T-helper 17 cell (primary cell): ENCODE measurements at places on chromosomes 5 and 9. TPM values are rescaled to one million over a fixed set of nuclear protein-coding genes. Genes with fewer than 3 reads are reported as not detected.

GRCh38 chr5:180112181-180112861 is 40.8 kb upstream of the RNF130 start:
- no peak overlapping the region for H3K4me3 ChIP-seq
- H3K27ac ChIP-seq: no peak overlapping the region
- no peak for DNase-seq
- peaks cover 4% of the 10 kb centered on the region for H3K27me3 ChIP-seq
- H3K4me1 ChIP-seq: no peaks in the 10 kb centered on the region

DNA sequence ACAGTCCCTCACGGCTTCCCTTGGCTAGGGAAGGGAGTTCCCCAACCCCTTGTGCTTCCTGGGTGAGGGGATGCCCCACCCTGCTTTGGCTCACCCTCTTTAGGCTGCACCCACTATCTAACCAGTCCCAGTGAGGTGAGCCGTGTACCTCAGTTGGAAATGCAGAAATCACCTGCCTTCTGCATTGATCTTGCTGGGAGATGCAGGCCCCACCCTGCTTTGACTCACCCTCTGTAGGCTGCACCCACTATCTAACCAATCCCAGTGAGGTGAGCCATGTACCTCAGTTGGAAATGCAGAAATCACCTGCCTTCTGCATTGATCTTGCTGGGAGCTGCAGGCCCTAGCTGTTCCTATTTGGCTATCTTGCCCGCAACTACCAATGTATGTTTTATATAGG is 44.7 kb downstream of the CCL28 start:
- H3K27ac ChIP-seq: no peak overlapping the region
- H3K4me1 ChIP-seq: no peaks in the 10 kb centered on the region
- no peak overlapping the region for H3K4me3 ChIP-seq
- no peak for DNase-seq
- H3K27me3 ChIP-seq: no peaks in the 10 kb centered on the region
- no peaks in the 10 kb centered on the region for H3K36me3 ChIP-seq

The MYOZ3 gene
- not detected for total RNA-seq

The ALDOB gene
- total RNA-seq: not detected

DNA sequence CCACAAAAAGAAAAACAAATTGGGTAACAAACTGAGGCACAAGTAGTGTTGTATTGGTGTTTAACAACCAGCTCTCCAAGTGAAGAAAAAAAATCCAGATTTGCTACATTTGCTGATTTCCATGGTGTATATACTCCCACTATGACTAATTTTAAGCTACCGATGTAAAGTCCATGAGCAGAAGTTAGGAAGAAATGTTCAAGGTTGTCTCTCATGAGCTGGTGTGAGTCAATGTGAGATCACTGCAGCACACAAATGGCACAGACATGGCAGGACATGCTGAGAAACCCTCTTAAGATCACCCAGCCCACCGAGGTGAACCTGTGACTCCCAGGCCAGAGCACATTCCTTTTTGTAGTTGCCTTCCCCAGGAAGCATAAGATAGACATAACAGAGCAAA is 36.2 kb downstream of the SLC44A1 start:
- no peaks in the 10 kb centered on the region for H3K27me3 ChIP-seq
- H3K36me3 ChIP-seq: peaks cover 7% of the 10 kb centered on the region
- DNase-seq: no peak
- H3K4me1 ChIP-seq: peaks cover 12% of the 10 kb centered on the region

GRCh38 chr5:95909738-95910137 is 51.9 kb downstream of the ELL2 start:
- peak overlapping the region; percentile 32 for H3K27ac ChIP-seq
- H3K36me3 ChIP-seq: peaks cover 6% of the 10 kb centered on the region
- no peaks in the 10 kb centered on the region for H3K27me3 ChIP-seq
- no peak overlapping the region for H3K4me3 ChIP-seq

- peaks cover 7% of the 10 kb centered on the region for H3K27me3 ChIP-seq
- H3K27ac ChIP-seq: no peak overlapping the region
- no peaks in the 10 kb centered on the region for H3K4me1 ChIP-seq
- no peak overlapping the region for H3K4me3 ChIP-seq
Observed at GRCh38 chr5:150257424-150257823, 32.1 kb downstream of the CAMK2A start.

DNA sequence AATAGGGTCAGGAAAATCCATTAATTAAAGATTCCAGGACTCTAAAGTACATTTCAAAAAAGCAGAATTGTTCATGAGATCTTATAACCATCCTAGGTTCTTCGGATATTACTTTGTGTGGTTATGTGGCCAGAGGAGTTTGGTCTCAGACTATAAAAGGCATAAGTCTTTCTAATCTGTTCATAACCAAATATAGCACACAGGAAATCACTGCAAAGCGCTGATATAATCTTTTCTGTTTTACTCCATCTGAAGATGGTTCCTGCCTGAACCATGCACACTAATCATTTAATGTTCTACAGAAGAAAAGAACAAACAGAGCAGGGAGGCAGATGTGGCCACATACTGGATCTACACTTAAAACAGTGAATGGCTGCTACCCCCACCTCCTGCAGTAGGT is 182.8 kb downstream of the SEMA5A start:
- H3K36me3 ChIP-seq: no peaks in the 10 kb centered on the region
- no peaks in the 10 kb centered on the region for H3K4me1 ChIP-seq
- no peak for DNase-seq
- H3K4me3 ChIP-seq: no peak overlapping the region
- H3K27me3 ChIP-seq: no peaks in the 10 kb centered on the region

DNA sequence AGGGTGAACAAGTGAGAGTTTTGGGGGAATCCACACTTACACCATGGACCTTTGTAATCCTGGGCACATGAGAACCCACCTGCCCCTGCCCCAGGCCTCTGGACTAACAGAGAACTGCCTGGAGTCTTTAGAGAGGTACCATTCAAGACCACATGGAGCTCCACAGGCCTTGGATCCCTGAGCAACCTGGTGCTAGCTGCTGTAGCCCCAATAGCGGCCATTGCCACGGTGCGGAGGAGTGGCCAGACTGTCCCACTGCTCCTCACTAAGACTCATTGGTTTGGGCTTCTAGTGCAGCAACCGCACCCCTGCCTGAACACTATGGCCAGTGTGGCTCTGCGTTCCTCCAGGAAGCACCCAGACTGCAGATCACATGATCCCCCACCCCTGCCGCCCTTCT is 45.8 kb downstream of the OSMR start:
- H3K27ac ChIP-seq: no peak overlapping the region
- H3K4me1 ChIP-seq: no peaks in the 10 kb centered on the region
- H3K27me3 ChIP-seq: peaks cover 34% of the 10 kb centered on the region
- H3K4me3 ChIP-seq: no peak overlapping the region
- H3K36me3 ChIP-seq: peaks cover 2% of the 10 kb centered on the region

- H3K4me1 ChIP-seq: peaks cover 11% of the 10 kb centered on the region
- peaks cover 2% of the 10 kb centered on the region for H3K36me3 ChIP-seq
- H3K4me3 ChIP-seq: peak overlapping the region; percentile 21
- DNase-seq: no peak
- peaks cover 38% of the 10 kb centered on the region for H3K27me3 ChIP-seq
Observed at GRCh38 chr9:73023025-73023541, 70.2 kb upstream of the ALDH1A1 start.

GRCh38 chr9:121261107-121261460 is 6.9 kb upstream of the GSN start:
- no peak overlapping the region for H3K4me3 ChIP-seq
- H3K27ac ChIP-seq: no peak overlapping the region
- H3K36me3 ChIP-seq: peaks cover 3% of the 10 kb centered on the region
- peaks cover 8% of the 10 kb centered on the region for H3K27me3 ChIP-seq
- no peak for DNase-seq

- peaks cover 2% of the 10 kb centered on the region for H3K4me1 ChIP-seq
- H3K36me3 ChIP-seq: no peaks in the 10 kb centered on the region
- H3K27ac ChIP-seq: no peak overlapping the region
- DNase-seq: no peak
- H3K27me3 ChIP-seq: peaks cover 35% of the 10 kb centered on the region
- H3K4me3 ChIP-seq: no peak overlapping the region
Observed at GRCh38 chr9:121786543-121786948, 135.1 kb downstream of the DAB2IP start.

GRCh38 chr5:31225118-31225517 is 31.6 kb downstream of the CDH6 start:
- no peak for DNase-seq
- H3K36me3 ChIP-seq: no peaks in the 10 kb centered on the region
- H3K27me3 ChIP-seq: no peaks in the 10 kb centered on the region

GRCh38 chr9:135056541-135056940 is 30.9 kb upstream of the OLFM1 start:
- no peaks in the 10 kb centered on the region for H3K4me1 ChIP-seq
- H3K27me3 ChIP-seq: peaks cover 50% of the 10 kb centered on the region
- DNase-seq: no peak
- no peak overlapping the region for H3K4me3 ChIP-seq
- H3K27ac ChIP-seq: no peak overlapping the region

- peaks cover 60% of the 10 kb centered on the region for H3K27me3 ChIP-seq
- peaks cover 3% of the 10 kb centered on the region for H3K36me3 ChIP-seq
- peaks cover 5% of the 10 kb centered on the region for H3K4me1 ChIP-seq
- DNase-seq: no peak
Observed at GRCh38 chr9:93979721-93980120, 24.6 kb upstream of the BARX1 start.

DNA sequence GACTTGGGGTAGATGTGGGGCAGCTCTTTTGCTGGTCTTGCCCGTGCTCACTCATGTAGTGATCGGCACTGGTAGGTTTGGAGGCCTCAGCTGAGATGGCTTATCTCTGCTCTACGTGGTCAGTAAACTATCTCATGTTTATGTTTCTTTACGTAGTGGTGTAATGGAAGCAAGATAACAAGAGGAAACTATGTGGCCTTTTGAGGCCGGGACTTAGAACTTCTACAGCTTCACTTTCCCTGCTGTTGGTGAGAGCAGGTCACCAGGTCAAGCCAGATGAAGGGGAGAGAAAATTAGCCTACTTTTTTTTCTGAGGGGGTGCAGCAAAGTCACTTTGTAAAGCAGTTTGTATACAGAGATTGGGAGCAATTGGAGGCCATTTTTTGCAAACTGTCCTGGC is 8.5 kb downstream of the FOCAD start:
- H3K4me3 ChIP-seq: no peak overlapping the region
- H3K4me1 ChIP-seq: peaks cover 6% of the 10 kb centered on the region
- DNase-seq: no peak
- peaks cover 4% of the 10 kb centered on the region for H3K36me3 ChIP-seq

The KLF4 gene
- 55.3 TPM for total RNA-seq

The CXCL14 gene
- not detected for total RNA-seq

DNA sequence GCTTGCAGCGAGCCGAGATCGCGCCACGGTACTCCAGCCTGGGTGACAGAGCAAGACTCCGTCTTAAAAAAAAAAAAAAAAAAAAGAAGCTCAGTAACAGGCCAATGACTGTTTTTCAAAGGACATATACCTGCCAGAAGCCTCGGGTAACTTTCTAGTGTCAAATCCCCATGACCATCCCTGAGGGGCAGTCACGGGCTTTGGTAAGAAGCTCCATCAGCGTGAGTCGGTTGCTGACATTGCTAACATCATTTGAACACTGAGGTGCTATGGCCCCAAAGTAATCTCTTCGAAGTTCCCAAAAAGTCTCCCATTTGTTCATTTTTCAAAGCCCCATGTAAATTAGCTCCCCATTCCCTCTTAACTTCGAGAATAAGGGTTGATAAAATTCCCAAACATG is 11.6 kb downstream of the NAIP start:
- DNase-seq: no peak
- H3K27ac ChIP-seq: no peak overlapping the region
- no peak overlapping the region for H3K4me3 ChIP-seq
- no peaks in the 10 kb centered on the region for H3K4me1 ChIP-seq

DNA sequence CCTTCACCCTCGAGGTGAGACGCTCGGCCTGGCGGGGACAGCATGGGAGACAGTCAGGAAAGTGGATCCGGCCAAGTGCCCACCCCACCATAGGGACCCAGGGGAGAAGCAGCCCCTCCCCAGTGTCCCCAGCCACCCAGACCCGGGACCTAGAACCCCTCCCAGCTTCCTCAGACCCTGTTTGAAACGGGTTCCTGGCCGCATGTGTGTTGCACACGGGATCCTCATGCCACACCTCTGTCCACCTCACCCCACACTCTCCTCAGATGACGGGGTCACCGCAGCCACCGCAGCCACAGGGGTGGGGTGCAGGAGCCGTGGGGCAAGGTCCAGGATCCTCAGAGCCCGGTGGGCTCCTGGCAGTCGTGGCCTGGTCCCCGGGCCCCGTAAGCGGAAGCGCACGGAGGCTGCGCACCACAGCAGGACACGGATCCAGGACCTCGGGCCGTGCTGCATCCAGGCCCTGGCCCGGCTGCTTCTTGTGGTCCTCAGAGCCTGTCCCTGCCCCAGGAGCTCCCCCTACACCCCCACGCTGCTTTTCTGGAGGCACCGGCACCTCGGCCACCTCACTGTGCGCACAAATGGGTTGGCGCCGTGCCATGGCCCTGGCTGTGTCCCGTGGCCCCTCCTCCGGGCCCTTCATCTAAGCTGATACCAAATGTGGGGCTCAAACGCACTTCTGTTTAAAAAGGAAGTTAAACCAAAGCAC is 15.3 kb downstream of the TERT start:
- H3K4me1 ChIP-seq: peaks cover 4% of the 10 kb centered on the region
- H3K36me3 ChIP-seq: no peaks in the 10 kb centered on the region
- DNase-seq: no peak
- no peak overlapping the region for H3K4me3 ChIP-seq

- no peak overlapping the region for H3K27ac ChIP-seq
- H3K36me3 ChIP-seq: no peaks in the 10 kb centered on the region
- no peak for DNase-seq
- no peak overlapping the region for H3K4me3 ChIP-seq
- H3K4me1 ChIP-seq: no peaks in the 10 kb centered on the region
Observed at GRCh38 chr9:17761984-17762676, 183.3 kb downstream of the SH3GL2 start.

GRCh38 chr9:115847216-115847615 is 306.4 kb upstream of the PAPPA start:
- H3K36me3 ChIP-seq: no peaks in the 10 kb centered on the region
- no peak for DNase-seq
- no peak overlapping the region for H3K27ac ChIP-seq
- no peak overlapping the region for H3K4me3 ChIP-seq

DNA sequence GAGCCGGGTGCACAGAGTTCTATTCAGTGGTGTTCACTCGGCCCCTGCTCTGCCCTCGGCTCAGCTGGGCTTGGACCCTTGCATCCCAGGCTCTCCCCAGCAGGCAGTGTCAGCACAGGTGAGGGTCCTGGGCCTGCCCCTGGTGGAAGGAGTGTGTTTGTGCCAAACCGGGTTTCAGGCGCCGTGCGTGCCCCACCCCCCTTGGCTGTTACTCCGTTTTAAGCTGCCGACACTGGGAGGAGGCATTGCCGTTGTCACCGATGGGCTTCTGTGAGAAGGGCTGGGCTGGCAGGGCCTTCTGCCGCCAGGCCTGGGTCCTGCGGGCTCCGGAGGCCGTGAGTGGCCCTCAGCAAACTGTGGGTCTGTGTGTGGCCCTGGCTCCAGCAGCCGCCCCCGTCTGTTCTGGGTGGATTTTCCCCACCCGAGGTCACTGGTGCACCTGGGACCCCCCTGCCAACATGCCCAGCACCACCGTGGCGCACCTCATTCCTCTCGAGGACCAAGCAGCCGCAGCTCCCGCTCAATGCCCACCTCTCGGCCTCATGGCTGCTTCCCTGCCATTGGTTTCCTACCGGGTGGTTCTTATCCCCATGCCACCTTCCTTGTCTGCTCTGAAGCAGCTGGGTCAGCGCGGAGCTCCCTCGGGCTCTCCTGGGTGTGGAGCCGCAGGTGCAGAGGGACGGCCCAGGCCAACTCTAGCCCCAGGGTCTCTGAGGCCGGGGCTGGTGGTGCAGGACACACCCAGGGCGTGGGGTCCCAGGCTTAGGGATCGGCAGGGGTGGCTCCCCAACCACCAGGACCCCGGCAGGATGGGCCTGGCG is 44.3 kb upstream of the EXOC3 start:
- H3K36me3 ChIP-seq: no peaks in the 10 kb centered on the region
- no peak for DNase-seq
- peaks cover 35% of the 10 kb centered on the region for H3K27me3 ChIP-seq
- no peak overlapping the region for H3K27ac ChIP-seq

The UGT3A1 gene
- total RNA-seq: not detected
